Memory B cell (primary cell): ENCODE measurements at places on chromosomes 6 and 20.

DNA sequence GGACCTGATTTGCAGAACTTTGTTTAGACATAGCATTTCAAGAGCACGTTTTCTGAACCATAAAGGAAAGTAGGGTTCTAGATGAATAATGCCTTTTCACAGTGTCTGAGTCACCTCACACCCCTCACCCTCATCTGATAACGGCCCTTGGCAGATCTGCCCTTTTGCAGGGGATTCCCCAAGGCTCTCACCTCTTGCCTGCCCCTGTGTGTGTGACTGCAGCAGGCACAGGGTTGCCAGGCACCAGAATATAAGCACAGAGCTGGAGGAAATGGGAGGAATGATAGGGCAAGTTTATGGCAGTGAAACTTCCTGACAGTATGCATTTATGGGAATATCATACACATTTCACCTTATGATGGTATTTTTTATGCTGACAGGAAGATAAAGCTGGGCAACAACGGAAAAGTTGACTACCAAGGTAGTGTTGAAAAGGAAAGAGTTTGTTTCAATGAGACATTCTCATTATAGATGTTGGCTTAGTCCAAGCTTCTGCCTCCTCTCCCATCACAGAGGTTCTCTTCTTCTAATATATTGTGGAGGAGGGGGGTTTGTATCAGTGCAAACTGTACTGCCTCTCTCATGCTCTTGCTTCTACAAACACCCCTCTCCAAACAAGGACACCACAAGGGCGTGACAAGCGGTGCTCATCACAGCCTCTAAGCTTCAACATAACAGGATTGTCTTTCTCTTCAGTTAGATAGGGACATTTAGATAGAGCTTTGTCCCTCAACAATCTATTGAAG, 101.5 kb upstream of the BACH2 start:
- DNase-seq, result no peak

DNA sequence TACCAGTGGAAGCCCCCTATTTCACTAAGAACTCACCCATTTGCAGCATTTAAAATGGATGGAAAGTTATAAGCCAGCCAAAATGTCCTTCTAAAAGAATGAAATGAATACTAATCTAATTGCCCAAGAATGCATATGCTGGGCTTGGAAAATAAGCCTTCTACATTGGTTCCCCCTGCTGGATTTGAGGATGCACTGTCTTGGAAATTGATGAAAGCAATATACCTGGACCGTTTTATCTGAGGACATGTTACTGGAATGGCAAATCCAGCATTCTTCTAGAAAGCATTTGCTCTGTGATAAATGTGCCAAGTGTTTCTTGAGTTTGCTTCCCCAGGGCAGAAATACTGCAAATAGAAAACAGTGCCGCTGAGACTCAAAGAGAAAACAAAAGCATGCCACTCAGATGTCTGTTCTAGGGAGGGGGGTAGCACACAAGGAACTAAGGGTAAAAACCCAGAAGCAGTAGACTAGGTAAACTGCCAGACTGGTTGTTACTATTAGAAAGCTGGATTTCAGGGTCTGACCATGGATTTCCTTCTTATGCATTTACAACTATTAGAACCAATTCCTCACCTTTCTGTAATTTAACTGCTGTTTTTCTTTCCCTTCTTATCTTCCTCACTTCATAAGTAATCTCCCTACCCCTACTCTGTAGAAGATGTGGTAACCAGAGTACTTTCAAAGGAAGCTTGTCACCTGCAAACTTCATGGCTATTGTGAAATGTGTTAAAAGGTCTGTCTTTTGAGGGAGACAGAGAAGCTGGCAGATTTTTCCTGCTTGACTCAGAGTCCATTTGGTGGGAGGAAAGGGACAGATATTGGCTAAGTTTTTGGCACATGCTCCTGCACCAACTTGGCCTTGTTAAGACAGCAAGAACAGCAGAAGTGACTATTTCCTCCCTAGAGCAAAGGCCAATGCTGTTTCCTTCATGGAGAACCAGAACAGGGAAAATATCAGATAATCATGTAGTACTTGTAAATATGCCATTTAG, 642.6 kb downstream of the KIF16B start:
- DNase-seq, result peak; percentile 7

DNA sequence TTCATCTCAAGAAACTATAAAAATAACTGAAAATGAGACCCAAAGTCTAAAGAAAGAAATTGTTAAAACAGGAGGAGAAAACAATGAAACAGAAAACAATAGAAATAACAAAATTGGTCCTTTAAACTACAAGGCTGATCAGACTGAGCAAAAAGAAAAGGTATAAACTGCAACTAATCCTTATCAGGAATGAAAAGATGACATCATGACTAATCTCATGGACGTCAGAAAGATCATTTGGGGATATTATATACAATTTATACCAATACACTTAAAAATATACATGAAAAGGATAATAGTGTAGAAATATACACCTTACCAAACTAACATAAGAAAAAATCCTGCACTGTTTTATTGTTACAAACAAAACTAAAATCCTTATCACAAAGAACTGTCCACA, 315.6 kb downstream of the TAF4 start:
- no peak for DNase-seq

GRCh38 chr20:61599541-61599992, 347.5 kb downstream of the CDH4 start:
- DNase-seq, result no peak

DNA sequence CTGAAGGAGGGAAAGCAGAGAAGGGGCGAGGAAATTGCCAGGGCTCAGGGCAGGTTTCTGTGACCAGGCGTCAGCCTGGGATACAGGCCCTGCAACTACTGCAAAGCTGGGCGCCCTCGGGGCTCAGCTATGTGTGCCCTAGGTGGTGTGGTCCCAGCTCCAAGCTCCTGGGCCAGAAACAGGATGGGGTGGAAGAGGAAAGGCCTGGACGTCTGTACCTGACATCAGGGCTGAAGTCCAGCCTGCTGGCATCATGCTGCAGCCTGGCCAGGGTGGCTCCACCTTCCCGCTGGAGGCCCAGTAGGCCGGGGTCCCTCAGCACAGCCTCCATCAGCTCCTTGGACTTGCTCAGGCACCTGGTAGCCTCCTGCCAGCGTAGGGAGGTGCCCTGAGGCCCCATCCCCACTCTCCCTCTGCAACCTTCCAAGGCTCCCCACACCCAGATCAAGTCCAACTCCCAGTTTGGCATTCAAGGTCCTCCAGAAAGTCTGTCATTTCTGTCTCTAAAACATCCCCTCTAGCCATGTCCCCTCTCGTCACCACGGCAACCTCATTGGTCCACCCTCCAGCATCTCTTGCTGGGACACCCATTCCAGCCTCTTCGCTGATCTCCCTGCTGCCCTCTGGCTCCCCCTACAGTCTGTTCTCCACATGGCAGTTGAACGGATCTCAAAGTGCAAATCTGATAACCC, 38.2 kb downstream of the KIAA1755 start:
- DNase-seq, result peak; percentile 70

GRCh38 chr6:17584241-17584803, 15.8 kb upstream of the FAM8A1 start:
- DNase-seq, result no peak

DNA sequence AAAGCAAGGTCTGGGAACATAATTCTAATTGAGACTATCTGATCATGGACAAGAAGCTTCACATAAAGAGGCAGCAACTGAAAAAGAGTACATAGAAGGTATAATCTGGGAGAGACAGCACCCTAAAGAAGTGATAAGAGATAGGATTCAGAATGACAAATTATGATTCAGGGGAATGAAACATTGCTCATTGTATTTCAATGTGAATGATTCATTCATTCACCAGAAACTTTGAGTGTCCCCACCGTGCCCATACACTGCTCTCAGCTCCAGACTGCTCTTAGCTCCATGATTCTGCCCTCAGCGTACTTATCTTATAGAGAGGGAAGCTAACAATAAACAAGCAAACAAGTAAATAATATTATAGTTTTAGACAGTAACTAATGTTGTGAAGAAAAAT, 329.3 kb upstream of the IRAK1BP1 start:
- no peak for DNase-seq

GRCh38 chr20:57654363-57654997, 34.3 kb upstream of the ZBP1 start:
- DNase-seq, result peak; percentile 67

GRCh38 chr20:63652192-63652980, 838 bp downstream of the STMN3 start:
- no peak for DNase-seq

- no peak for DNase-seq
Observed at GRCh38 chr20:38441916-38442315, 6.8 kb upstream of the SNHG17 start.

- DNase-seq, result no peak
Observed at GRCh38 chr6:133710826-133711225, 178.1 kb upstream of the TCF21 start.

DNA sequence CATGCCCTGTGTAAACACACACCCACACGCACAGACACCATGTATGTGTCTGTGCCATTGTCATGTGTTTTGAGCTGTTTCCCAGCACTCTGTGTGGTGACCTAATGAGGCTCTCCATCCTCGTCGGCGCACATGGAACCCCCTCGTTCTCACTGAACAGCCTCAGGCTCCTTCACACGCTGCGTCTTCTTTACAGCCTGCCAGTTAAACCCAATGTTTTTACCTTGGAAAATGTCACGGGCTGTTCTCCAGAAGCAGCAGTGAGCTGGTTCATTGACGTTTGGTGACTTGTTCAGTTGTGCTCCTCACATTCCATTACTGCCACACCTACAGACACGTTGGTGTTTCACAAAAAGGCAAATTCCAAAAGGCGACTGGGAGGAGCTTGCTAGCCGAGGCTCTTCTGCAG, 201.0 kb upstream of the FOXQ1 start:
- DNase-seq, result no peak
